ENCODE measurements at places on chromosomes 1 and 21. TPM values are rescaled to one million over a fixed set of nuclear protein-coding genes. Genes with fewer than 3 reads are reported as not detected.

The GUCA2A gene
- polyA plus RNA-seq = not detected

The MCOLN3 gene
- 4.2 TPM for polyA plus RNA-seq

The GBP5 gene
- not detected for polyA plus RNA-seq

The RYR2 gene
- not detected for polyA plus RNA-seq

The SNRNP40 gene
- 47.4 TPM for polyA plus RNA-seq

The AIRE gene
- not detected for polyA plus RNA-seq

The MFAP2 gene
- polyA plus RNA-seq = 0.46 TPM

The TMEM82 gene
- not detected for polyA plus RNA-seq

The CLEC20A gene
- polyA plus RNA-seq = not detected

The LAD1 gene
- polyA plus RNA-seq = 0.67 TPM

The BARHL2 gene
- not detected for polyA plus RNA-seq

The LCE3E gene
- not detected for polyA plus RNA-seq

The TMOD4 gene
- polyA plus RNA-seq = 0.29 TPM

The NTRK1 gene
- polyA plus RNA-seq = 0.18 TPM

The IPP gene
- polyA plus RNA-seq = 7.3 TPM

The SPOCD1 gene
- polyA plus RNA-seq = 5.5 TPM

The SPRR2A gene
- not detected for polyA plus RNA-seq

The SPATA45 gene
- not detected for polyA plus RNA-seq

The OR2L5 gene
- polyA plus RNA-seq = not detected

The HMGCS2 gene
- not detected for polyA plus RNA-seq

The FABP3 gene
- not detected for polyA plus RNA-seq

The LRRC39 gene
- polyA plus RNA-seq = 0.45 TPM

The CYYR1 gene
- polyA plus RNA-seq = not detected

The ANGPTL3 gene
- polyA plus RNA-seq = not detected

The OR10Z1 gene
- not detected for polyA plus RNA-seq

The RHCE gene
- polyA plus RNA-seq = not detected

The MAEL gene
- not detected for polyA plus RNA-seq

The TPTE gene
- not detected for polyA plus RNA-seq

The NCF2 gene
- 4.9 TPM for polyA plus RNA-seq

The NEXN gene
- polyA plus RNA-seq = 8.7 TPM

The MAP10 gene
- 2.5 TPM for polyA plus RNA-seq

The NHLH2 gene
- not detected for polyA plus RNA-seq

The JTB gene
- polyA plus RNA-seq = 106 TPM

The WNT2B gene
- polyA plus RNA-seq = 0.21 TPM

The DIP2A gene
- 12.1 TPM for polyA plus RNA-seq

The LCE1D gene
- not detected for polyA plus RNA-seq

The TXNIP gene
- 0.11 TPM for polyA plus RNA-seq

The ITLN2 gene
- 0.22 TPM for polyA plus RNA-seq

The CD52 gene
- not detected for polyA plus RNA-seq

The SERPINC1 gene
- 0.05 TPM for polyA plus RNA-seq

The GBP4 gene
- not detected for polyA plus RNA-seq

The OBSCN gene
- polyA plus RNA-seq = 6.8 TPM

The AZIN2 gene
- polyA plus RNA-seq = 1.6 TPM

The COL11A1 gene
- polyA plus RNA-seq = 13.3 TPM

The ASAP3 gene
- polyA plus RNA-seq = 3.9 TPM

The CR1 gene
- polyA plus RNA-seq = not detected

The AUNIP gene
- polyA plus RNA-seq = 5.6 TPM

The CD1B gene
- not detected for polyA plus RNA-seq

The GABRD gene
- polyA plus RNA-seq = 0.38 TPM

The USP1 gene
- 23.5 TPM for polyA plus RNA-seq
